ENCODE measurements at places on chromosomes 5 and 9.

- no peak for DNase-seq
These were observed 586.3 kb upstream of the FAM174A start for GRCh38 chr5:99948850-99949249.

- DNase-seq: no peak
These were observed 176.5 kb downstream of the CARTPT start for GRCh38 chr5:71895546-71895945.

DNA sequence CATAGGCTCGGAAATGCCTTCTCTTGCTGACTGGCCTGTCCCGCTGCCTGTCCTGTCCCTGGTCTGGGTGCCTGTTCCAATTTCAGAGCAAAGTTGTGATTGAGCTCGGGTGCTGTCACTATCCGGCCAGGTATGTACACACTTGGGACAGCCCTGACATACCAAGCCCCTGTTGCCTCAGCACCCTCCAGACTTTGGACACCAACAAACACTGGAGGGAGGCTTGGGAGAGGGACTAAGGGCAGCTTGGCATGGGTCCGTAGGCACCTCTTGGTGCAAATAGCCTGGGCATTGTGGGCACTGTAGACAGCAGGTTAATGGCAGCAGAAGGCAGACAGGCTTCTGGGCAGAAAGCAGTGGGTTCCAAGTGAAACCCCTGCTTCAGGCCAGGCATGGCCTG is 86.3 kb upstream of the SEMA6A start:
- DNase-seq: no peak

DNA sequence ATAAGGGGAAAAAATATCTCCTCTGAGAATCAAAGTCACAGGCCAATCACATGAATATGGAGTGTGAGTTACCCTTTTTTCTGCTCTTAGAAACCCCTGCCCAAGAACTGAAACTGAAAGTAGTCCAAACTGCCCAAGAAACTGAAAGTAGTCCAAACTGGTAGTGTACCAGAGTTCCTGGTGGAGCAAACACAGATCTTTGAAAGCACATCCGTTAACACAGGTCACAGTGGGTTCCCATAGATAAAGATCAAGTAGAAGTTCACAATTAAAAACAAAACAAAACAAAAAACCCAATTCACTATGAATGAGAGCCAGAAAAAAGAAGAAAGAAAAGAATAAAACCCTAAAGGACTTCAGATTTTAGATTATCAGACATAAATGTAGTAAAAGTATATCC is 332.4 kb upstream of the EFNA5 start:
- no peak for DNase-seq

DNA sequence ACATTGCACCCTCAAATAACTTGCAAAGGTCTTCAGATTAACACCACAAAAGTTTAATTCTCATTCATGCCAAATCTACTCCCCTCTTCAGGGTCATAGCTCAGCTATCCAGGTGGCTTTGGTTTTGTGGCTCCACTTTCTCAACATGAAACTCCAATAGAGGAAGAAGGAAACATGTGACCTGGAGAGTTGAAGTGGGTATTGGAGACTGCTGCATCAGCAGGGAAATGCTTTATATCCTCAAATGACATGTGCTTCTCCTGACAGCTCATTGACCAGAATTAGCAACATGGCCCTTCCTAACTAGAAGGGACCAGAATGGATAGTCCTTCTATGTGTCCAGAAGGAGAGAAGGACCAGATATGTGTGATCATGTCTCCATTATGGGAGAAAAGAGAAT is 73.6 kb downstream of the TLR4 start:
- no peak for DNase-seq

DNA sequence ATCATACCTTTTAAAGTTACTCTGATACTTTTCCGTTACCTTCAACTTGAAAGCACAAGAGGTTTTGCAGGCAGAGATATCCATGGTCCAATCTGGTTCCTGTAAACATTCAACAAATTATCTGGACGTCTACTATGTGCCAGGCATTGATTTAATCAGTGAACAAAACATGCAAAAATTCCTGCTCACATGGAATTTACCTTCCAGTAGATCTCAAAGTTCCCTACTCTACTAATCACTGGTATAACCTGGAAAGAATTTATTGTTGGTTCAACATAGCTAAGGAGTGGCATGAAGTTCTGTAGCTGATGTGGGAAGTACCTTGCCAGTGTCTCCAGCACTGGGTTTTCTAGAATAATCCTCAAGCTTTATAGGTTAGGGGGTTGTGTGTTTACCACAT is 9.8 kb downstream of the OCLN start:
- DNase-seq: no peak

Measured in stimulated activated CD4-positive, alpha-beta T cell treated with anti-CD3 and anti-CD28 coated beads, Interleukin-1b, Interleukin-23, amount 100 ng/mL, for 48 hours (primary cell).